Uterus (tissue), 4 donors: ENCODE measurements at places on chromosomes 4 and X. TPM values are rescaled to one million over a fixed set of nuclear protein-coding genes. Genes with fewer than 3 reads are reported as not detected.

GRCh38 chr4:4849524-4850193 is 9.8 kb upstream of the MSX1 start:
- DNase-seq: no peak

DNA sequence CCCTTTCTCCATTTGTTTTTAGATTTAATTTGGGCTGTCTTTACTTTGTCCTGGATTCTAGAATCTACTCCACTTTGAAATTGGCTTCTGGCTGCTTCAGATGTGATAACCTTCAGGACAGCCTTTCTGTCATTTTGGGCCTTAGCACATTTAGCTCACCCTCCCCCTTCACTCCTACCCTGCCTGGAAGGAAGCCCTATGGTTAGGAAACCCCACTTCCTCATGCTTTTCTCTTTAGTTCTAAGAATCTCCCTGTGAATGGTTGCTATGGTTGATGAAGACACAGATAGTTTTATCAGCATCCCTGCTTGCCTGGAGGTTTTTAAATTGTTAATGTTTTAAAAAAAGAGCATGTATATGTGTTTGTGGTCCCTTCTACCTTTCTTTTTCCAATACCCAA is 100.7 kb upstream of the PTPN13 start:
- no peak for DNase-seq

DNA sequence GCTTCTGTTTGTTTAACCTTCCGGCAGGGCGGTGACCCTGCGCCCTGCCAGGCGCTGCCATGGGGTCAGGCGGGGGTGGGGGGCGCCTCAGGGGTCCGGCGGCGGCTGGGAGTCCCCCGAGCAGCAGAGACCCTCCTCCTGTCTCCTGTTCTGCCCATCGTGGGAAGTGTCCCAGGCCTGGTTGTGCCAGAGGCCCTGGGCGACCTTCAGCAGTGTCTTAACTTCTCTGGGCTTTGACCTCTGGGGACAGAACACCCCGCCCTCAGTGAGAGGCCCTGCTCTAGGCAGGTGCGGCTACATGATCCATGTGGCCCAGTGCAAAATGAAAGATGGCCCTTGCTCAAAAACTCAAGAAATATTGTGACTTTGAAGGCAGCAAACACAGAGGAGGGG is 22.8 kb upstream of the HMX1 start:
- no peak for DNase-seq

DNA sequence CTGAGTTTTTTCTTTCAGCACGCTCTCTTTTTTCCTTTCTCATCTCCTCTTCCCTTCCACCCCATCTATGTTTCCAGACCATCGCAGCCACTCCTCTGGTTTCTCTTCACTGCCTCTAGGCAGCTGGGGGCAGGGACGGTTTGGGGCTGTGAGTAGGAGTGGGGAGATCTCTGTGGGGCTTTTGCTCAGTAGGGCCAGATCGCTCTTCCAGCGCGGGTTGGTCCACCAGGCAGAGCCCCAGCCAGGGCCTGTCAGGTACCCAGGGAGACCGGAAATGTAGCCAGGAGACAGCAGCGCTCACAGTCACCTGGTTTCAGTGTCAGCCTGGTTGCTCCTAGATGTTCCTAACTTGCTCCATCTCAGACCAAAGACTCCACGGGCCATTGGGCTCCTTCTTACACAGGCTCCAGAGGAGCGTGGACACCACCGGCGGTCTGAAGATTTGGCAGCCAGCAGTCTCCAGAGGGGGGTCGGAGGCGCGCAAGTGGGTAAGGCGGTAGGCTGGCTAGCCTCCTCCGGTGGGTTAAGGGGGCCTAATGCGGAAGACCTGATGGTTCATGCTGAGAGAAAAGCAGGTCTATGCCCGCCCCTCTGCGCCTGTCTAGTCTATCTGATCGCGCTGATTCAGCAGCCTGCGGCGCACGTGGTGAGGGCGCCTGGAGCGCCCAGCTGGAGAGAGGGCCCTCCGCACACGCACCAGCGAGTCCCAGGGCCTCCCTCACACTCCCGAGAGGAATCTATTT is 1.8 kb downstream of the FGF5 start:
- DNase-seq: no peak

DNA sequence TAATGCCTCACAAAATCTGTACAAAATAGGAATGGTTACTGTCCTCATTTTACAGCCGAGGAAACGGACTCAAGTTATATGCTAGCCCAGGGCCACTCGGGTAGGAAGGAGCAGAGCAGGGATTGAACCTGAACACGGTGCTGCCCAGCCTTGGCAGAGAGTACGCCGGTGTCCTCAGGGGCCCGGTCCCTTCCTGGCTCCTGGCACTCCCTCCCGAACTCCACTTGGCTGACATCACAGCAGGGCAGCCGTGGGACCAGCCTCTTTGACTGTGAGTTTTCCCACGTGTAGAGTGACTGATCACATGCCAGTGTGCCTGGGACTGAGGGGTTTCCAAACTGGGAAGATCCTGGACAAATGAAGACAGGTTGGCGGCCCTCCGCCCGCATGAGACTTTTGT is 23.7 kb downstream of the MAN2B2 start:
- DNase-seq: no peak

DNA sequence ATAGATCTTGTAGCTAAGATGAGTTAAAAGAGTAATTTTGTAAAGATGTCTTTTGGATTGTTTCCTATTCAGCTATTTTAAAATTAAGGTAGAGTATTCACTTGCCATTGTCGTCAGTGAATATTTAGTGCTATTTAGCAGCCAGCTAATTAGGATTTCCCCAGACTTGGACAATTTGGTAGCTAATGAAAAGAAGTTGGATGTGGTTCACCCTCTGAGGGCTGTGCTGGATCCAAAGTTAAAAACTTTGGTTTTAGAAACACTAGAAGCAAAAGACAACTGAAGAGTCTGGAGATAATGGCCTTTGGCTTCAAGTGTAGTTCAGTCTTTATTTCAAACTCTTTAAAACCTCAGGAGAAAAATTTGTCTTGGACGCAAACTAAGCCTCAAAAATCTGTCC is 41.3 kb downstream of the ATG4A start:
- DNase-seq: no peak

DNA sequence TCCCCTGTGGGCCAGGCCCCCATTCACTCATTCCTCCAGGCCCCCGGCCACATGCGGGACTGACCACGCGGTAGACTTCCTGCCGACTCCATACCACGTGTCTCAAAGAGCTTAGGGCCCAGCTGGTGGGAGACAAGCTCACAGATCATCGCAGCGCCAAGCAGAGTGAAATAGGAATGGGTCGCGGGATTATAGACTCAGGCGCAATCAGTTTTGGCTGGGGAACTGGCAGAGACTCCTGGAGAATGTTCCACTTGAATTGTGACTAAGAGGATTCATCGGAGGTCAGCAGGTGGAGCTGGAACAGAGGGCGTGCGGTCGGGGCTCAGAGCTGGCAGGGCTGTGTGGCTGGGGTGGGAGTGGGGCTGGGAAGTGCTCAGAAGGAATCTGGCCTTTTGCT is 15.6 kb downstream of the ATP2B3 start:
- DNase-seq: no peak

- DNase-seq: no peak
Measured at GRCh38 chr4:65917486-65917885, 247.2 kb upstream of the EPHA5 start.

GRCh38 chrX:2631743-2632532 is 59.2 kb upstream of the CD99 start:
- no peak for DNase-seq

DNA sequence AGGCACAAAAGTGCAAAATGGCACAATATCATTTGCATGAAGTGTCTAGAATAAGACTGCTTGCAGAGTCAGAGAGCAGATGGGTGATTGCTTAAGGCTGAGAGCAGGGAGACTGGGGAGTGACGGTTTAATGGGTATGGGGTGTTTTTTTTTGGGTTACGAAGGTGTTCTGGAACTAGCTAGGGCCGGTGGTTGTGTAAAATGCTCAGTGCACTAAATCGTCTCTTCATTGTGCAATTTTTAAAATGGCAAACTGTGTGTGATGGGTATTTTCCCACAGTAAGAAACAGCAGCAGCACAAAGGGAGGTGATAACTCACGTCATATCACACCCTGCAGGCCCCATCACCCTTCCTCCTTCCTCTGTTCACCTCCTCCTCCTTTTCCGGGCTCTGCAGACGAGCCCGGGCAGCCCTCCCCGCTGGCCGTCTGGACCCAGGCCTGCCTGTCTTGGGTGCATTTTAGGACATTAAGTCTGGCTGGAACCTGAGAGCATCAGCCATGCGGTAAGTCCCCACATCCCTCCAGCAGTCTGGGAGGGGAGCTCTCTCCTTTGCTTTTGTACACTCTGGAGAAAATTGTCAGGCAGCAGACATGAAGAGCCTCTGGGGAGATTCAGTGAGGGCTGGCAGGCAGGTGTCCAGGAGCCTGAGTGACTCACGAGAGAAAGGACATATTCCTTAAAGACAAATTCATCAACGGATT is 42.7 kb downstream of the ASMT start:
- no peak for DNase-seq

DNA sequence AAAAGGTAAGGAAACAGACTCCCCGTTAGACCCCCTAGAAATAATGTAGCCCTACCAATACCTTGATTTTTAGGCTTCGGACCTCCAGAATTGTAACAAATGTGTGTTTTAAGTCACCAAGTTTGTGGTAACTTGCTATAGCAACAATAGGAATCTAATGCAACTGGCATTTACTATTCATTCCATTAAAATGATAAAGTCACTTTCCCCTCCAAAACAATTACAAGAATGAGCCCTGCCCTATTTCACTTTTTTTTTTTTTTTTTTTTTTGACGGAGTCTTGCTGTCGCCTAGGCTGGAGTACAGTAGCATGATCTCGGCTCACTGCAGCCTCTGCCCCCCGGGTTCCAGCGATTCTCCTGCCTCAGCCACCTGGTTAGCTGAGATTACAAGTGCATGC is 3.5 kb upstream of the DDX60L start:
- no peak for DNase-seq

The SSX2B gene
- not detected for total RNA-seq

The GIMD1 gene
- not detected for total RNA-seq

The CSAG1 gene
- total RNA-seq: not detected

The SSX4B gene
- total RNA-seq: not detected

The RXFP1 gene
- total RNA-seq: 6.1 TPM
